ENCODE measurements at places on chromosomes 2 and 18.

DNA sequence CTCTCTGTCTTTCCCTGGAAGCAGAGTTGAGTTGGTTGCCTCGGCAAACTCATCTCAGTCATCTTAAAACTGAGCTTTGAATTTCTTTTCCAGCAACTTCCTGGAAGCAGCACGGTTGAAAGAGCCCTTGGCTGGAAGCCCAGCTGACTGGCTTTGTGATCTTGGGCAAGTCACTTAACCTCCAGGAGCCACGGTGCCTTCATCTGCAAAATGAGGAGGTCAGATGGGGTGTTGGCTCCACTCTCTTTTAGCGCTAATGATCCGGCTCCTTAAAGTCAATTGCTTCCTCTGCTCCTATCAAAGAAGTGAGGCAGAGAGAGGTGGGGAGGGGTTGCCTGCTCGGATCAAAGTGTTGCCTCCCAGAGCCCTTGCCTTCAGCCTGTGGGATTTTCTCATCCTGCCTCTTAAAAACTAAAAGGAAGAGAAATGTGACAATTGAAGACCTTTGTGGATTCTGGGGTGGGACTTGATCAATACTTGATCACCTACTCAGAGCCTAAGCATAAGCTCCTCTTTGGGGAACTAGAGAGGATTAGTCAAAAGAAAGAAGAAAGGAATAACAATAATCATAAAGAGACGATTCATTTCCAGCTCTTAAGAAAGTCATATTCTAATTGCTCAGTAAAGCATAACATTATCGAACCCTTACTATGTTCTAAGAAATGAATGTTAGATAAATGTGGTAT, 86.6 kb downstream of the MYCN start:
- no peaks in the 10 kb centered on the region for H3K36me3 ChIP-seq
- H3K4me1 ChIP-seq, result no peaks in the 10 kb centered on the region
- DNase-seq, result no peak
- H3K4me3 ChIP-seq, result no peak overlapping the region

DNA sequence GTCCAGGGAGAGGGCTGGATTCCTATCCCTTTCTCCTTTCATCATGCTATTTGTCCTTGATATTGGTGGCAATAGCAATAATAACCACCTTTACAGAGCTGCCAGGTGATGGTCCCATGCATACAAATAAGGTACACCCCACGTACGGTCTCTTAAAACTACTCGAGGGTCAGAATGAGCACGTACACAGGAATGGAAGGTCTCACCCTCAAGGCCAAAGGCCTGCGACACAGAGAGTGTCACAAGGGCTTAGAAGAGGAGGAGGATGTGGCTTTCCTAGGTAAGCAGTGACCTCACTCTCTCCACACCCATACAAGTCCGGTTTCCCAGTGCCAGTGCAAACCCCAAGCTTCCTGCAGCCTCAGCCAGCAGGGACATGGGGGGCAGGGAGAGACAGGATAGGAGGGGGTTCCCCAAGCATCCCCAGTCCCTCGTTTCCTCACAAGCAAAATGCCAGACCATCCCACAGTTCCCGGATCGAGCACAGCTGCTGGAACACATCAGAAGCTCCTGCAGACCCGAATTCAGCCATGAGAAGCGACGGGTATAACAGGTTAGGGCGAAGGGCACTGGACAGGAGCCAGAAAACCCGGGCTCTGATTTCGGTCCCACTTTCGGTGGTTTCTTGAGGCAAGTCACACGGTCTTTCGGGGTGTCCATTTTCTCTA, 49.2 kb downstream of the PLB1 start:
- no peak overlapping the region for H3K4me3 ChIP-seq
- peaks cover 10% of the 10 kb centered on the region for H3K27me3 ChIP-seq
- H3K36me3 ChIP-seq, result no peaks in the 10 kb centered on the region

DNA sequence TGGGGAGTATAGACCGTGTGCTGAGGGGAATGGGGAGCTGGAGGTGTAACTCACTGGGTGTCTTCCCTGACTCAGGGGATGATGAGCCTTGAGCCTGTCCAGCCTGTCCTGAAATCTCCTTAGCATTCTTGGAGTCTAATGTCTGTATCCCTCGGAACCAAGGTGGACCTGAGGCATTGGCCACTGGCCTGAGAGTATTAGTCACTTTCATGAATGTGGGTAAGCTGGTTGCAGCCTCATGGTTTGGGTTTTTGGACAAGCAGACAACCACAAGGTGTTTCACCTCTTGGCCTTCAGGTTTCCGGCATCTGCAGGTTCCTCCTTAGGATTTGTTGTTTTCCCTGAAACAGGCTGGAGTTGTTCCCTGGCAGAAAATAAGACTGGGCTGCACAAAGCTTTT, 63.2 kb downstream of the PRKCE start:
- DNase-seq, result no peak
- H3K4me1 ChIP-seq, result no peaks in the 10 kb centered on the region

DNA sequence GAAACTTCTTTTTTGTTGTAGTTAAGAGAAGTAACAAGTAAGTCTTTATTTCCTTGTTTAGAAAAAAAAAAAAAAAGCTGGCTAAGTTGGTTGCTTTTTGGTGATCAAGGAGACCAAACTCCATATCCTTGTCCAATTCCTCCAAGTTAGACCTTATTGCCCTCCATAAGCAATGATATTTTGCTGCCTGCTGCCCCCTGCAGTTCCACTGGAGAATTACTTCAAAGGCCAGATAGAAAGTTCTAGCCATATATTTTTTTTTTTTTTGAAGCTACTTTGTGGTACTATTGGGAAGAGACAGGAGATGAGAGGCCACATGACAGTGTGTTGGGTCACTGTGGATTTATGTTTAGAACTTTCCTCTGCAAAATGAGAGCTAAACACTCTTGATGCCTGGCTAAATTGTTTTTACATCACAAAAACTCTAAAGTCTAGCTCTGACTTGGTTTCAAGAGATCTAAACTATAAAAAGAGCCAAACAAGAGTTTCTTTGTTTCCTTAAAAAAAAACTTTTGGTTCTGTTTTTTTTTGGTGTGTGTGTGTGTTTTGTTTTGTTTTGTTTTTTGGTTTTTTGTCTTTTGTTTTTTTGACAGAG, 80.7 kb upstream of the RASGRP3 start:
- peak; percentile 68 for DNase-seq
- H3K27me3 ChIP-seq, result no peaks in the 10 kb centered on the region
- no peak overlapping the region for H3K4me3 ChIP-seq
- H3K27ac ChIP-seq, result no peak overlapping the region
- H3K4me1 ChIP-seq, result no peaks in the 10 kb centered on the region

- DNase-seq, result no peak
- H3K27ac ChIP-seq, result no peak overlapping the region
- peaks cover 84% of the 10 kb centered on the region for H3K36me3 ChIP-seq
- no peaks in the 10 kb centered on the region for H3K4me1 ChIP-seq
Observed at GRCh38 chr2:127504552-127505430, 21.5 kb downstream of the IWS1 start.

All from DND-41 (cell line).